K562 (cell line): ENCODE measurements at places on chromosomes 1 and 21. TPM values are rescaled to one million over a fixed set of nuclear protein-coding genes. Genes with fewer than 3 reads are reported as not detected.
A peak's percentile ranks its signal among the peaks of the same experiment; 100 is the strongest.

The RAB7B gene
- total RNA-seq: not detected in 2 replicates

The RUNX3 gene
- 0.64 and 1.1 TPM in 2 replicates for total RNA-seq

DNA sequence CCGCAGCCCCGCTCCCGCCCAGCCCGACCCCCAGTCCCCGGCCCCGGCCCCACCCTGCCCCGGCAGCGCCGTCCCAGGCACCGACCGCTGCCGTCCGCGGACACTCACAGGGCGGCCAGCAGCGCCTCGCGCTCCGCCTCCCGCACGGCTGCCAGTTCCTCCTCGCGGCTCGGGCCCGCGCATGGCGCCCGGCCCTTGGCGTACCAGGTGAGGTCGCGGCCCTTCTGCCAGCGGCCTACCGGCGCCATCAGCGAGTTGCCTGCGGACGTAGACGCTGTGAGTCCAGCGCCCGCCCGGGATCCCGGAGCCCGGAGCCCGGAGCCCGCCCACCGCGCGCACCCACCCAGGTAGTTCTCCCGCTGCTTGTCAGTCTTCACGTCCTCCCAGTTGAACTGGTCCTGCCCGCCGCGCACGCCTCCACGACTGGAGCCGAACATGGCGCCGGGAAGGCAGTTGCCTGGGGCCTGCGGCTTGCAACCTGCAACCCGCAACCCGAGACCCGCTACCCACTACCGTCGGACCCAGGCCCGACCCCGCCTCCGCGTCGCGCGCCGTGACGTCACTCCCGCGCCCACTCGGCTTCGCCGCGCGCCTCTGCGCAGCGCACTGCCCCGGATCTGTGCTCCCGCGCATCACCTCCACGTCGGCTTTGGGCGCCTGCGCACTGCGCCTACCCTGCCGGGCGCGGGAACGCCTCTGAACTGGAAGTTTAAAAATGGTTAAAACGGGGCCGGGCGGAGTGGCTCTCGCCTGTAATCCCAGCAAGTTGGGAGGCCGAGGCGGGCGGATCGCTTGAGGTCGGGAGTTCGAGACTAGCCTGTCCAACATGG is at the start of gene C1orf35:
Gene C1orf35, minus strand, starts transcription at position 535 of the 830 bp plus-strand sequence. Its CDS starts 98 bp downstream, at position 437.
- H3K4me3 ChIP-seq: peak within 1 kb of the TSS; percentile 100
- peak within 1 kb of the TSS; percentile 87 for H3K27ac ChIP-seq
- H3K27me3 ChIP-seq: no peaks in the 10 kb centered on the region
- peaks cover 64% of the 10 kb centered on the region; the same call in 2 of the 3 replicates for H3K36me3 ChIP-seq
- DNase-seq: peak; percentile 96

DNA sequence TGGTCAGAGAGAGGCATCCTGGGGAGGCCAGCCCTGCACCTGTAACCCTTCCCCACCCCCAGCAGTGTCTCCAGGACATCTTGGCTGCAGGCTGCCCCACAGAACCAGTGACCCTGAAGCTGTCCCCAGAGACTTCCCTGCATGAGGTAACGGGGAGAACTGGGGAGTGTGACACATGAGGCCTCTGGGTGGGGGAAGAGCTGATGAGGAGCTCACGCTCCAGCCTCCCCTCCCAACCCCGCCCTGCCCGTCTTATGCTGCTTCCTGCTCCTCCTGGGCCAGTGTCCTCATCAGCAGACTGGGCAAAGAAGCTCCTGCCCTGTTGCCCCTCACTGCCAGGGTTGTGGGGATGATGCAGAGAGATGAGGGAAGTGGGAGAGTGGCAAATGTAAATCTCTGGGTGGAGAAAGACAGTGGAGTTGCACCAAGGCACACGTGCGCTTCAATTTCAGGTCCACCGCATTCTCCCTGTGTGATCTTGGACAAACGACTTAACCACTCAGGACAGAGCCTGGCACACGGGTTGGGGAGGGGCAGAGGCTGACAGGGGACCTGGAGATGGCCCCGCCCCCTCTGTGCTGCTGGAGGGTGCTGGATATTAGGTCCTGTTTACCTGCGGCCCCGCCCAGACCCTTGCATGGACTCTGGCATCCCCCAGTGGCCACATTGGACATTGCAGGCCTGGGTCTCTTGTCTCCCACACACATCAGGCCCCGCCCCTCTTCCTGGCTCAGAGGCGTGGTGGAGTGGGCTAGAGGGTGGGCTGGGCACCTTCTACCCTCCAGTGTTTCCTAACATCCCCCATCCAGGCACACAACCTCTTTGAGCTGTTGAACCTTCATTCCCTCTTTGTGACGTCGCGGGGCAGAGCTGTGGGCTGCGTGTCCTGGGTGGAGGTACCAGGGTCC is 12.3 kb downstream of the CLCNKB start:
- peaks cover 32% of the 10 kb centered on the region; the same call in 2 of the 3 replicates for H3K4me1 ChIP-seq
- no peaks in the 10 kb centered on the region for H3K36me3 ChIP-seq
- peak overlapping the region; percentile 82 for H3K27ac ChIP-seq
- H3K4me3 ChIP-seq: no peak overlapping the region

GRCh38 chr1:188343914-188344313 is 1515.2 kb downstream of the PLA2G4A start:
- no peak for DNase-seq
- H3K27me3 ChIP-seq: no peaks in the 10 kb centered on the region
- H3K36me3 ChIP-seq: no peaks in the 10 kb centered on the region
- H3K4me3 ChIP-seq: no peak overlapping the region
